H9 (cell line): ENCODE measurements at places on chromosomes 13 and 19. TPM values are rescaled to one million over a fixed set of nuclear protein-coding genes. Genes with fewer than 3 reads are reported as not detected.

The TUBB4A gene
- 19.5 and 20.3 TPM in 2 replicates for total RNA-seq

The PTPRS gene
- 182 and 186 TPM in 2 replicates for total RNA-seq

DNA sequence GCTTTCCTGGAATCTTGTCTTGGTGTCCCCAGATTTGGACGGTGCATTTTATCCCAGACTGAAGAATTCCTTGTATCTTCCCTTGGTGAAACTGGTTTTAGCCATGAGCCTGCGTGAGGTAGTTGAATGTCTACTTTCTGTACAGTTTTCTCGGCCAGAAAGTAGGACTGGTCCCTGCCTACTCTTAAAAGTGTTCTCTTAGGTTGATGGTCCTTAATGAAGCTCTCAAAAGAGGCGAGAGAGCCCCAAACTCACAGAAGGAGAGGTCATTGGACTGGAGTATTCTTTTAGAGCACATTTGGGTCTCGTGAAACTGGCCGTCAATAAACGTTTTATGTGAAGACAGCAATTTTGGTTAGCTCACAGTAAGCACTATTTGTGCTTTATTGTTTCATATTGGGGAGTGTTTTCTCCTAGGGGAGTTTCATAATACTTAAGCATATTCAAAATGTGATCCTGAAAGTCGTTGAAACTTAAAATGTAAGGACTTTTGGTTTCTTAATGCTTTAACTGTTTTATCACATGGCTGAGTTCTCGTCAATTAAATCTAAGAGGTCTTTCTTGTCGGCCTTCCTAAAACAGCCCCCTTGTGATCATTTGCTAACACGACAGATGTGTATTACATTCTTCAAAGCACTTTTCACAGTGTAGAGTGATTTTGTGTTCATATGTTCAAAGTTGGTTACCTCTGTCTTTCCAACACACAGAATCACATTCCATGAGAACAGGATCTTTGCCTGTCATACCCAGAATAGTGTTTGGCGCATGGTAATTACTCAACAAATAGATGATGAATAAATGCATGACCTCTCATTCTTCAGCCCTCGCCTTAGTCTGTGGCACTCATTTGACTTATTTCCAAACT, 889 bp downstream of the GTF2F2 start:
- DNase-seq: no peak

DNA sequence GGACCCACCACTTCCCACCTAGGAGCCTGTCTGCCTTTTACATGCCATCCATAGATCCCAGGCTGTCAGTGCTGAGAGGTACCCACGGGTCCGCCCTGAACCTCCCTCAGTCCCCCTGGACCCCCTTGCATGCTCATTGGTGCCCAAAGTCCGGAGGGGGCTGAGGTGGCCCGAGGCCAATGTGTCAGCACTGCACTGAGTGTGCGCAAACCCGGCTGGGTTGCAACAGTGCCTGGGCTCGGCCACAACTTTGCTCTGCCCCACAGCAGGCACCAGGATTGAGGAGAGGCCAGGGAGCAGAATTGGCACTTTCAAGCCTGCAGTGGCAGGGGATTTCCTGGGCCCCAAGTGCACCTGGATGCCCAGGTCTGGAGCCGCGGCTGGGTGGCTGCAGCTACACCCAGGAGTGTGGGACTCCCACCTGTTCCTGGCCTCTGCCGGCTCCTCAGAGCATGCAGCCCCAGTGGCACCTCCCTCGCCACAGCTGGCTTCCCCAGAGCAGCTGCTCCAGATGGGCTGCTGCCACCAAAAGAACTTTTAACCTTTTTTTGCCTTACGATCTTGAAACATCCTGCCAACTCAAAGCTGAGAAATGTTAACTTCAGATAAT, 837.0 kb downstream of the SLITRK6 start:
- DNase-seq: no peak

The AKAP11 gene
- 20.2 and 20.5 TPM in 2 replicates for total RNA-seq
